ENCODE measurements at places on chromosomes 2 and 18. TPM values are rescaled to one million over a fixed set of nuclear protein-coding genes. Genes with fewer than 3 reads are reported as not detected.

DNA sequence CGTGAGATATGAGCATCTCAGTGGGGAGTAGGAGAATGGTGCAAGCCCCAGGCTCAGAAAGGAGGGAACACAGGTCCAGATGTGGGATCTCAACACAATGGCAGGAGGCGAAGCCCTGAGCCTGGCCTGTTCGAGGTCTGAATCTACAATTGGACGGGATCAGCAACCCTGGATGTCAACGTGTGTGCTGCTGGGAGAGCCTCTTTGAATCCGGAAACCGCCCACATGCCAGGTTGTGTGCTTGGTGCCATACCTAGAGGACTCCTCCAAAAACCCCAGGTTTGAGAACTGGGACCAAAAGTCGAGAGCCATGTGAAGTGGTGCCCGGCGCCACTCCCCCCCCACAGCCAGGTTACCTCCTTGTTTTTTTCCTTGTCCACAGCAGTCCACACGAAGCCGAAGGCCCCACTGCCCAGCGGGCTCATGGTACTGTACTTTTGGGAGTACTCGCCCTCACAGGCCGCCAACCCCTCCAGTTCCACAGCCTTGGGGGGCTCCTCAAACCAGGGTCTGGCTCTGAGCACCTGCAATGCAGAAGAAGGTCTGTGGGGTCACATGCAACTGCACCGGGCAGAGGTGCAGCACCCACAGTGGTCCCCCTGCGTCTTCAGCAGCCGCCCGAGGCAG is 20.4 kb upstream of the MTERF4 start:
- DNase-seq = no peak

- DNase-seq = no peak
Observed at GRCh38 chr2:218722876-218723785, 12.5 kb downstream of the TTLL4 start.

DNA sequence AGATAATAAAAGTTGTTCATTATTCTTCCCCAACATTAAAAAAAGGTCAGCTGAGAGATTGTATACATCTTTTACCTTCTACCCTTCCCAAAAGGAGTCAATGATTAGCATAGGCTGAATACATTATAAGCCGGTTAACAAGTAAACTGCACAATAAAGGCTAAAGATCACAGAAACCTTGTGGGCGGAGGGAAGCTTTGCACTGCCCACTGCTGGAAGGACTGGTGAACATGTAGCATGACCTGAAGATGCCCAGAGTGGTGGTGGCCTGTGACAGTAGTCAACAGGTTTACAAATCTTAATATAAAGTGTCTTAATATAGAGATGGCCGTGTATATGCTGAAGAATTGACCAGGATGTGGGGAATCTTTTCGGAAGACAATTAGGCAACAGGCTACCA is 35.6 kb downstream of the ARL5A start:
- no peak for DNase-seq

- no peak for DNase-seq
Observed at GRCh38 chr2:64393383-64394010, 60.5 kb upstream of the LGALSL start.

- DNase-seq = no peak
Observed at GRCh38 chr2:63050334-63051041, at the start of gene OTX1. TSS of gene OTX1 (plus strand) at chr2:63050830. CDS start at chr2:63052991, 2,161 bp downstream.

DNA sequence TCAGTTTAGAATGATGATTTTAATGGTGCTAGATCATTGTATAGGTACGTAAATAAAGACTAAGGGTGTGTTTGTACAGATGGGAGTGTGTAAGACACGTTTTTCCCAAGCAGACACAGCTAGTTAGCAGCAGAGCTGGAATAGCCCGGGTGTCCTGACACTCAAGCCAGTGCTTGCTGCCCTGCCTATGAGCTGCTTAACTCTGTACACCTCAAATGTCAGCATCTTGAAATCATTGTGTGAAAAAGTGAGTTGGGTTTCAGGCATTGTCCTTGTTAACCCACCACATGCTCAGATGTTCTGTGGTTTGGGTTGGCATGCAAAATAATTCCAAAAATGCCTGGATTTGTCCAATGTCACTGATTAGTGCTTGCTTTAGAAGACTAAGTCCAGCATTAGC is 13.0 kb upstream of the TET3 start:
- no peak for DNase-seq

- DNase-seq = no peak
Observed at GRCh38 chr2:213740453-213740852, 456.2 kb downstream of the SPAG16 start.

DNA sequence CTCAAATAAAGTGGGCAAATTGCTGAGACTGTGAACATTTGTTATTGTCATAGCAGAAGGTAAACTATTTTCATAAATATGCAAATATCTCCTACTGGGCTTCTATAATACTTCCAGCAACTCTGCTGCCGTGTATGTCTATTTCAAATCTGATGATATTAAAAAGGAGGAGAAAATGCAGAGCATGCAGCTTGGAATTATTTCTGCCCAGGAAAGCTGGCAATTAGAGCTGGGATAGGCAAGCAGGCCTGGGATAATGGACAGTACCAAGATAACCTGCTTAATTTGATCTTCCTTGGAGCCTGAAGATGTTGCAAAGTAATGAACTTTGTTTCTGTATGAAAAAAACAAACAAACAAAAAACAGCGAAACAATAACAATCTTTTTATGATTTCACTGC is 72.8 kb downstream of the HNMT start:
- DNase-seq = no peak

GRCh38 chr2:122651236-122651635 is 895.8 kb downstream of the TSN start:
- DNase-seq = no peak

DNA sequence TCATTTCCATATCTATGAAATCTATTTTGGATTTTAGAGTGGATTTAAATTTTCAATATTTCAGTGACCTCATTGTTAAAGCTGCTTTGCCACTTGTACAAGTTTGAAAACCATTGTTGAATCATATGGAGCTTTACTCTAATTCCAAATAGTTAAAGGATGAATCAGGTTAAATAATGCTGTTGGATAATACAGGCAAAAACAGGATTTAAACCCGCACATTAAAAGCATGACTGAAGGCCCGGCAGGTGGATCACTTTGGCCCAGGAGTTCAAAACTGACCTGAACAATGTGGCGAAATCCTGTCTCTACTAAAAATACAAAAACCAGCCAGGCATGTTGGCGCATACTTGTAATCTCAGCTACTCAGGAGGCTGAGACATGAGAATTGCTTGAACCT is 68.3 kb downstream of the RIF1 start:
- no peak for DNase-seq

Gene BCL11A
- total RNA-seq = 0.43 TPM

Data from fibroblast of villous mesenchyme (primary cell).